Epithelial cell of proximal tubule (primary cell): ENCODE measurements at places on chromosomes 3 and 15.
A peak's percentile ranks its signal among the peaks of the same experiment; 100 is the strongest.

- no peak for DNase-seq
Measured at GRCh38 chr15:50059203-50059772, 59.7 kb downstream of the ATP8B4 start.

DNA sequence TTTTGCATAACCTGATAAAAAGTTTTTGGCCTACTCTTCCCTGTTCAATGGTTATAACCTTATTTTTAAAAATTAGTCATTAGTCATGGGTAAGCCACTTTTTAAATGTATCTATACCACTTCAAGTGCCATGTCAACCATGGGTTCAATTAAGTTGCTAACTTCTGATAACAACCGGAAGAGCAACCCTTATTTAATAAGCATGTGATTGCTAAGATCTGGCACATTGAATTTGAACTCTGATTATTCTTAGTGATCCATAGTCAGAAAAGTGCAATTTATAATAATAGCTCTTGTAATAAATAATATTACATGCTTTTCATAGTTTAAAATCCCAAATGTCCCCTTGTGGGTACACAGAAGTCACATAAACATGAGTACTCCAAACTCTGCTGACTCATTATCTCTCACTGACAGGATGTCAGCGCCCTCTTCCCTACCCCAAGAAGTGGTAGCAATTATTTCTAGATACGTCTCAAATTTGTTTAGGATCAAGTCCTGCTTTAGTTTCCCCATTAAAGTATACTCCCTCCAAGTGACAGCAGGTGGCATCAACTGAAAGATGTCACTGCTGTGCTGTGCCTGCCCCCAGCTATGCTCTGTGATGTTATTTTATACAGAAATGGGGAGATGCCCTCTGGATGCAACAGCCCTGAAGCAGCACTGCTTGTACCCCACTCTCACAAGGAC is 18.6 kb downstream of the SAMD7 start:
- no peak for DNase-seq

GRCh38 chr3:6962801-6963200 is 101.9 kb downstream of the GRM7 start:
- no peak for DNase-seq

DNA sequence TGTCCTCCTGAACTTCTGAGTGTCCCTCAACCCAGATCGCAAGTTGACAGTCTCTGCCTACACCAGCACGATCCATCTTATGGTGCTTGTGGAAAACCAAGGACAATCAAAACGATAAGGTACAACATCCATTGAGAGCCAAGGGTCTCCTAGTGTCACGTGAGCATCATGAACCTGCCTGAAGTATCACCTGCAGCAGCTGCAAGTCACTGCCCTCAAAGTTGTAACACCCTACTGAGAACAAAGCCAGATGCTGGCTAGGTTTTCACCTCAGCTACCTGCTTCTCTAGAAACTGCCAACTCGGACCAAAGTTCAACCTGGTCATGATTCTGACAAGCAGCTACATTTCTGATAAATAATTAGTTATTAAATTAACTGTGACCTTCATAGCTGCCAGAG is 17.5 kb downstream of the C2CD4B start:
- no peak for DNase-seq

DNA sequence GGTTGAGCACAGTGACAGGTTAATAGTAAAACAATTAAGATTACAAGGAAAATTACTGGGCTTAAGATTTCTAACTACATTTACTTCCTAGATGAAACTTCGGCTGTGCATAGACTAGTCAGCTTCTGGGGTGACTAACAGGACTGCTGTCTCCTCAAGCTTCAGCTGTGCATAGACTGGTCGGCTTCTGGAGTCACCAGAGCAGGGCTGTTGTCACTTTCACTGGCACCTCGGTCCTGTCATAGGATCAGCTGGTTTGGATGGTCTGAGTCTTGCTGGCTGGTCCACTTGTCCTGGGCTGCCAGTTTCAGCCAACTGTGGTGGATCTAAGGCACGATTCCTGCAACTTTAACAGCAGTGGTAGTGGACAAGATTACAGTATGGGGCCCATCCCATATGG is 23.9 kb upstream of the ACAD9 start:
- no peak for DNase-seq

GRCh38 chr15:50685191-50685975 is 1.2 kb downstream of the TRPM7 start:
- no peak for DNase-seq

- no peak for DNase-seq
Measured at GRCh38 chr3:198062068-198062465, 102.0 kb downstream of the LMLN start.

DNA sequence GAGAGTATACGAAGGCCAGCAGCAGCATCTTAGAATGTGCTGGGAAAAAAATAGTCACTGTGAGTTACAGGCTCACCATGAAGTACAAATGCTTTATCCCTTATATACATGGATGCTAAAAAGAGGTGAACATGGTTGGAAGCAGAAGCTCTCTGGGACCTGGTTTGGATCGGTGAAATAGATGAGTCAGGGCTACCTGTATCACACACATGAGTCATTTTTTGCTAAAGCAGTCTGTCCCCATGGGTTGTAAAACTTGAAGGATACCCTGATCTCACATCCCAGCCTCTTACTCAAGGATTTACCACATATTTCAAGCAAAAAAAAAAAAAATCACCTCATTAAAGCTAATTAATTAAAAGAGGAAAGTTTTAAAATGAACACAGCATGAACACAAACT is 6.9 kb upstream of the SERPINI2 start:
- no peak for DNase-seq

GRCh38 chr15:85943791-85944190 is 135.9 kb upstream of the AGBL1 start:
- DNase-seq, result no peak

GRCh38 chr3:186241910-186242821 is 119.9 kb downstream of the DGKG start:
- peak; percentile 26 for DNase-seq

GRCh38 chr3:121651684-121652083 is 9.0 kb downstream of the HCLS1 start:
- no peak for DNase-seq

DNA sequence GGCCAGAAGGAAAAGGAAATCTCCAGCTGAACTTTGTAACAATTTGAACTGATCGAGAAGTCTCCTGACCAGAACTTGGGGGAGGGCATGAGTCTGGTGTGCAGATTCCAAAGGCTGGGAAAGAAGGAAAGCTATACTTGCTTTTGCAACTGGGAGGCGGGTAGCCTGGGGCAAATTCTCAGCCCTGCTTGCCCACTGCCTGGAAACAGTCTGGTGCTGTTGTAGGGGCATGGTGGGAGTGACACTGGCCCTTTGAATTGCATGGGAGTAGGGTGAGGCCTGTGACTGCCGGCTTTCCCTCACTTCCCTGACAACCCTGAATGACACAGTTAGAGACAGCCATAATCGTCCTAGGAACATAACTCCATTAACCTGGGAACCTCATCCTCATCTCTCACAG is 114.0 kb upstream of the POU1F1 start:
- no peak for DNase-seq

GRCh38 chr3:126951561-126951960 is 31.4 kb upstream of the PLXNA1 start:
- no peak for DNase-seq

- DNase-seq, result no peak
Measured at GRCh38 chr3:10937141-10937825, 55.3 kb upstream of the SLC6A1 start.

GRCh38 chr3:13507247-13507569 is 27.1 kb downstream of the HDAC11 start:
- no peak for DNase-seq

- DNase-seq, result no peak
Measured at GRCh38 chr15:90178468-90179435, 22.4 kb upstream of the SEMA4B start.

DNA sequence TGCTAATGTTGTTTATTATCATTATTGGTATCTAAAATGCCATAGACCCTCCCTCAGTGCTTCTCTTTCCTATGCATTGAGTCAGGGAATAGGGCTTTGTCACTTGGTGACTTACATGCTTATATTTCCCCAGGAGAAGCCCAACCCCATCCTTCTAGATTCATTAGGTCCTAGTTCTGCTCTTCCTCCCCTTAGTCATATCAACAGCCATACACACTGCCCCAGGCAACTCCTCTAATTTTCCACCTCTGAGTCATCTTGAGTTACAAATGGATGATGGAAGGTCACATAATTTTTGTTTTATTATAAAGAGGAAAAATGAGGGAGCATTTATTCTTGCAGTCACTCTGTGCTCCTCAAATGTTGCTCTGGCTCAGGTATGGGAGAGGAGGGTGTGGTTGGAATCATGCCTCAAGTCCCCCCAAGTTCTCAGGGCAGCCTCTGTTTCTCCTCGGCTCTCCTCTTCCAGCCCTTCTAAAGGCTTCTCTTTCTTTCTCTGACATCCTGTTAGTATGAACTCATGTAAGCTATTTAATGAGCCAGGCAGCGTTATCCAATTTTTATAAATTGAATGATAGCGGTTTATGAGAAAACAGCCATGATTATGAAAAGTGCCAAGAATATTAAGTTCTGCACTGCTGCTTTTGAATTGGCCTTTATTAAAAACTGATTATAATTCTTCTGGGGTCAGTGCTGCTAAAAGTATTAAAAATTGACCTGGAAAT is 45.6 kb upstream of the FSTL1 start:
- DNase-seq, result no peak

DNA sequence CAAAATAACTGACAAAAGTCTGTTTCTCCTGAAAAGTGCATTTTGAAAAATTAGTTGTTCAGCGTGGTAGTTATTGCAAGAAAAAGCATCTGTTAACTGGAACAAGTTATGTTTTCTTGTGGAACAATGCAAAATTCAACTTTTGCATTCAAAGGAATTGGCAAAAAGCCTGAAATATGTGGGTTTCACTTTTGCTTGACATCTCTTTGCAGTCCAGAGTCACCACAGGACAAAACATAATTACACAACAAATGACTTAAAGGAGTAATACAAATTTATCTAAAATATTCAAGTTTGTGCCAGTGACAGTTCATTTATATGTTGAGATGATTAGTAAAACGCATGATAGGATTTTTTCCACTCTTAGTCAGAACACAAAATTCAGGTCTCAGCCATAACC is 96.3 kb upstream of the P2RY1 start:
- no peak for DNase-seq

GRCh38 chr3:33980252-33980651 is 181.8 kb downstream of the PDCD6IP start:
- peak; percentile 96 for DNase-seq

DNA sequence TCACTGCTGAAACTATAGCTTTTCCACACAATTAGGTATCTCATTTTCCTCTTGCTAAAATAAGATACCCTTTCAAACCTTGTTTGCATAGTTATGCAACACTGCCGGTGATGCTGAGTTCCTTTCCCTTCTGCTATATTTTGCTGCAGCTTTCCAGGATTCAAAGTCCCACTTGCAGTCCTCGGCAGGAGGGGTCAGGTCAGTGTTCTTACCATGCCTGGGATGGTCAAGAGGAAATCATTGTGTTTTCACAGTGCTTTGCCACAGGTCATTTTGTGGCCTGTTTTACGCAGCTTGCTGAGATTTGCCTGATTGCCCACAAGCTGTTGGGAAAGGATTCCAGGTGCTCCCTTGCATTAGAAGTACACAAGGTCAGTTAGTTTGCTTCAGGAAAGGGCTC is 156.9 kb downstream of the B3GALNT1 start:
- peak; percentile 48 for DNase-seq

DNA sequence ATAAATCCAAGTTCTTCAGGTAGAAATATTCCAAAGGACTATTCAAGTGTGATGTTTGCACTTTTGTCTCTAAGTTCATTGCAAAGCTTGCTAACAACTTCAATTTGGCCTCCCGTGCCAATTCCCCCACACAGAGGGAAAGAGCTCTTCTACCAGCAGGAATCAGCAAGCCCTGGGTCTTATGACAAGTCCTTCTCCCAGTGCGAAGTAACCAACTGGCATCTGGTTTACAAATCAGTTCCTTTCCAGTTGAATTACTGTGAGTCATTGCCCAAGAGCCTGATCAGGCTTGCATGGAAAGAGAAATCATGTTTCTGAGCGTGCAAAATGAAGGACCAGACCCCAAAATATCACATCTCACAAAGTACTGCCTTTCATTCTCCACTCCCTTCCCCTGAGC is 62.7 kb upstream of the SLCO3A1 start:
- DNase-seq, result peak; percentile 87

GRCh38 chr3:145727476-145727875 is 433.5 kb downstream of the PLOD2 start:
- no peak for DNase-seq

DNA sequence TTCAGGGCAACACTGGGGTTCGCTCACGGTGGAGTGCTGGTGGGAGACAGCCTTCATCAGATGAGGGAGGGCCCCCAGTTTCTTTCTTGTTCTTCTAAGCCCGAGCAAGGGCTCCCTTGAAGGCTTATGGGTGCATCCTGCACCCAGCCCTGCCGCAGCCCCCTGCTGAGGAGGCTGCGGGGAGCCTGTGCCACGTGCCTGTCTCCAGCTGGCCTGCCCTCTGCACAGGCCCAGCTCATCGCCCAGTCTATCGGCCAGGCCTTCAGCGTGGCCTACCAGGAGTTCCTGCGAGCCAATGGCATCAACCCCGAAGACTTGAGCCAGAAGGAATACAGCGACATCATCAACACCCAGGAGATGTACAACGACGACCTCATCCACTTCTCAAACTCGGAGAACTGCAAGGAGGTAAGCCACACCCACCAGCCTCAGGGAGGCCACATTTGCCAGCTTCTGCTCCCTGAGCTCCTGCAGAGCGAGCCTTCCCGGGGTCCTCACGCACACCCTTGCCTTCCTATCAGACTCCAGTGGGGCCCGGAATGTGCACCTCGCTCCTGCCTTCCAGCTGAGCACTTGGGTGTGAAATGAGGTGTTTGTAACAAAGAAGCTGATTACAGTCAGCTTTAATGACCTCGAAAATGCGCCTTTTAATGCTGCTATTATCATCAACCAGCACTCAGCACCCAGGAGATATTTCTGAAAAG is 164.3 kb downstream of the NSMCE3 start:
- no peak for DNase-seq

GRCh38 chr3:152613851-152614250 is 221.1 kb upstream of the P2RY1 start:
- DNase-seq, result no peak

- DNase-seq, result no peak
Measured at GRCh38 chr15:93610944-93611343, 521.9 kb upstream of the RGMA start.

GRCh38 chr3:45026957-45027356 is 854 bp downstream of the CLEC3B start:
- no peak for DNase-seq

DNA sequence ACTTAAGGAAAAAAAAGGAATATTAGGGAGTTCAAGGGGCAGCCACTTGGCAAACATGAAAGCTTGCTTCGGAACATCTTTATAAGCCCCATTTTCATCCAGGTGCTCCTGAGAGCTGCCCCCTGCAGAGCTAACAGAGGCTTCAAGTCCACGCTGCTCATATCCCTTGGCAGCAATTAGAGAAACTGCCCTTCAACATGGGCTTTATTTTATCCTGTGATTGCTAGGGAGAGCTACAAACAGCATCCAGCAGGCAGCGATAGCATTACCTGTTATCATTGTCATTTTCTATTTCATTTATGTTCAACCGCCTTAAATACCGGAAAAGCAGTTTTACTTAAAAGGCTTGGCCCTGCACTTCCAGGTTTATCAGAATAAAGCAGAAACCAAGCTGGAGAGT is 68.4 kb upstream of the MCTP2 start:
- DNase-seq, result no peak

- no peak for DNase-seq
Measured at GRCh38 chr3:57393977-57394376, 101.5 kb upstream of the ASB14 start.

- DNase-seq, result peak; percentile 43
Measured at GRCh38 chr3:67349551-67350174, 304.7 kb downstream of the SUCLG2 start.

GRCh38 chr3:13624671-13625125 is 75.8 kb downstream of the FBLN2 start:
- DNase-seq, result no peak

GRCh38 chr15:62446984-62447383 is 281.9 kb upstream of the C2CD4B start:
- no peak for DNase-seq
